ENCODE measurements at places on chromosomes 16 and 17. TPM values are rescaled to one million over a fixed set of nuclear protein-coding genes. Genes with fewer than 3 reads are reported as not detected.

DNA sequence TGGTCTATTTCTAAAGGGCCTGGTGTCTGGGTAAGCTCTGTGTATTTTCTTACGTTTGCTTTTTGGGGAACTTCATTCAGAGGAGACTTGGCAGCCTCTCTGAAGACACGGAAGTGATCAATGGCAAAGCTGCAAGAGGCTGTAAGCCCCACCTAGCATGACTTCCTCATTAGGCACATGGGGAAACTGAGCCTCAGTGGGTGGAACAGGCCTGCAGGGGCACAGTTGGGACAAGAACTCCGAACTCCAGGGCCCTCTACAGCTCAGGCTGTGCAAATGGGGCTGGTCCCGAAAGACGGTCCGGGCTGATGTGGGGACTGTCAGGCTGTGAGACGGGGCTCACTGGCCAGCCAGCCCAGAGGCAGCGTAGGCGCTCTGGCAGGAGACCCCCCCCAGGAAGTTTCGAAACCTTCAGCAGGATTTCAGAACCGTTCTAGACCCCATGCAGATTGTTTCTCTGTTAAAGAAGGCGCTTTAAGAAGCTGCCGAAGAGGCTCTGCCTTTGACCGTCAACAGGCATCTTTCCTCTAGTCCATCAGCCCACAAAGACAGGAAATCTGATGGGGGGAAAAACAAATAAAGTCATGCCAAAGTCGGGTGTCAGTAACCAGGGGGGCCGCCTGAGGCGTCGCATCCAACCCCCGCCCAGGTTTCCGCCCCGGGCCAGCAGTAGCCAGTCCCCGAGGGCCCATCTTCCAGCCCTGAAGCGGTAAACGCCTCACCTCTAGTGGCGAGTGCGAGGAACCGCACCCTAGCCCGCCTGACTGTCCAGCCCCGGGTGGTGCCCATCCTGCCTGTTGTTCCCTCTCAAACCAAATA, 79.8 kb upstream of the TBC1D3K start:
- peak; percentile 64 for DNase-seq

DNA sequence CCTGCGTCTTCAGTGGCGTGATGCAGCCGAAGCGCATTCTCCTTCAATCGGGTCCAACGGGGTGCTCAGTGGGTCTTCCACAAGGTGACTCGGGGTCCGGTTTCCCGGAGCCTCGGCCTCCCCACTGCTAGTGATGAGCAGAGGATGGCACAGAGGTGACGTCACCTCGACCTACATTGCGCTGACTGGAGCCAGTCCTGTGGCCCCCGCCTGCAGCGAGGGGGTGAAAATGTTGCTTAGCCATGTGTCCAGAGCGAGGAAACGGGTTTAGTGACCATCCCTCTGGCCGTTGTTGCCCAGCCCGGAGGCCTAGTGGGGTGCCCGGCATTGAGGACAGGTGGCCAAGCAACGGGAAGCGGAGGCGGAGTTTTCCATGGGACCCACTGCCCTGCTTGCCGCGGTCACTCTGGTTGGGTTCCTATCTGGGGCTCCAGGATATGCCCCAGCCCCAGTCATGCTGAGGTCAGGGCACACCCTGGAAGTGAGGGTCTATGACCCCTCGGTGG, 190.6 kb upstream of the CIBAR2 start:
- DNase-seq = no peak

- no peak for DNase-seq
Measured at GRCh38 chr16:76441876-76442275, 164.7 kb downstream of the CNTNAP4 start.

DNA sequence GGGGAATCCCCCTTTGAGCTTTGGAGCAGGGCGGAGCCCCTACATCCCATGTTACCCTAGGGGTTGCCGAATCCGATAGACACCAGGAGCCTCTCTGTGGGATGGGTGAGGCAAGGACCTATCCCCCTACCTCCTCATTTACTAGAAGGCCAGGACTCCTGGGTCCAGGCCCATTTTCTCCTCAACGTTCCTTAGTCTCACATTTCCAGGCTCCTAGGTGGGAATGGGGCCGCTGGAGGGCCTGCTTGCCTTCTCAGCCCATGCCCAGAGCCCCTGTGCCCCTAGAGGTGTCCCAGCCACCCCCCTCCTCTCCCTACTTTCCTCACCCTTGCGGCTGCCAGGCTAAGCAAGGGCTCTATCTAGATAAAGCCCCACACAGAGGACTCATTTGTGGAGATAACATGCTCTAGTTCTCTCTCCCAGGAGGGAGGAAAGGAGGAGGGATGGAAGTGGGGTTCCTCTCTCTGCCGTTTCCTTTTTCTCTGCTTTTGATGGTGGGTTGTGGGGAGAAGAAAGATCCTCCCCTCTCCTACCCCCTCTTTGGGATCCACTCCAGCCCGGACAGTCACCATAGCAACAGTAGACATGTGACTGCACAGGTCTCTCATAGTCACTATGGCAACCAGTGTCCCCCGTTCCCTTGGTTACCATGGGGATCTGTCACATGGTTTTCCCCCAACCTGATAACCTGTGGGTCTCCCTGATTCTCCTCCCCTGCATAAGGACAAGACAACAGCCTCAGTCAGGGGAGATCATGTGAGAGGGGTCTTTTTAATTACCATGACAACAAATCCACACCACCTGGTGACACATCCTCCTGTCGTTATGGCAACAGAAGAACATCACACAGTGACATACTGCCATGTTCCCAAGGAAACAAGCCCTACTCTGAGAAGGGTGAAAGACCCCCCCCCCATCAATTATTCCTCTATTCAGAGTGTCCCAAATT, 5.2 kb downstream of the CACNA1G start:
- DNase-seq = no peak

DNA sequence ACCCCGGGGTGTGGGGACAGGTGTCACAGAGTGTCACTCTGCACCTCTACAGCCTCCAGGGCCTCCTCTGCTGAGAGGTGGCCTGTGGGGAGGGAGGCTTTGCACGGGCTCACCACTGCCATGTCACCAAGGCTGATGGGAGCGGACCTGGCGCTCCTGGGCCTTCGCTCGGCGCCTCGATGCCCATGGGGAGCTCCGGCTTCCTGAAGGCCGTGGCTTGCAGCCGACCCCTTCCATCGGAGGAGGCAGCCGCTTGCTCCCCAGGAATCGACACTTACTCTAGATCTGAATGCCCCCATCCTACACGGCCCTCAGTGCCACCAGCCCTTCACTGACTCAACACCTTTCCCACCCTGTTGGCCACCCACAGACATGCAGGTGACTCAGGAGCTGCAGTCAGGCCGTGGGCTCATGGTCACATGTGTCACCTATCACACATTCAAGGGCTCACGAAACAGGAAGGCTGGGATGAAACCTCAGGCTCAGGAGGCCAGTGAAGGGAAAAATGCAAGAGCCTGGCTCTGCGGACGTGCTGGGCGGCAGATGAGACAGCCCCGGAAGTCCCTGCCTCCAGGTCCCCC, 11.9 kb downstream of the LGALS3BP start:
- DNase-seq = no peak

GRCh38 chr16:87729266-87729954, 36.4 kb downstream of the KLHDC4 start:
- DNase-seq = no peak

GRCh38 chr17:71703701-71704100, 417.1 kb upstream of the SOX9 start:
- DNase-seq = no peak

DNA sequence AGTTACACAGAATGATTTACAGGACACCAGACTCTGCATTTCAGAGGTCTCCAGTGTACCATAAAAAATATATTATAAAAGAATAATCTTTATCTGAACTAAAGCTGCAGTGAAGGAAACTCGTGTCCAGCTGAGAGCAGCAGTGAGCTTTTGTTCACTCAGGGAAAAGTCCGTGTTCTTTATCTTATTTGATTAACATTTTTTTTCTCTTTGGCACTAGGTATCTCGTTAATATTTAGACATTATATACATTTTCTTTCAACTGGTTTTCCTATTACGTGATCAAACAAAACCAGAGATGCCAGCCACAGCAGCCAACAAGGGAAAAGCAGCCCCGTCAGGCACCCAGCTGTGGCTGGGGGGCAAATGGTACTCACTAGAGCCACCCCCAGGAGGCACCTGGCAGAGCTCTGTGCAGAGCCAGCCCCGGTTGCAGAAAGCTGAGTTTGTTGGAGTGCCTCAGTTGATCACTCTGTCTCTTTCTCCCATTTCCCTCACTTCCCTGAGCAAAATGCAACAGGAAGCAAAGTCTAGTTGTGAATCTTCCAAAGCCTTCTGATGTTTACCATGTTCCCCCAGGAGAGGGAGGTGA, 1.1 kb upstream of the HS3ST4 start:
- no peak for DNase-seq

GRCh38 chr17:72590882-72591281, 470.1 kb downstream of the SOX9 start:
- DNase-seq = no peak

DNA sequence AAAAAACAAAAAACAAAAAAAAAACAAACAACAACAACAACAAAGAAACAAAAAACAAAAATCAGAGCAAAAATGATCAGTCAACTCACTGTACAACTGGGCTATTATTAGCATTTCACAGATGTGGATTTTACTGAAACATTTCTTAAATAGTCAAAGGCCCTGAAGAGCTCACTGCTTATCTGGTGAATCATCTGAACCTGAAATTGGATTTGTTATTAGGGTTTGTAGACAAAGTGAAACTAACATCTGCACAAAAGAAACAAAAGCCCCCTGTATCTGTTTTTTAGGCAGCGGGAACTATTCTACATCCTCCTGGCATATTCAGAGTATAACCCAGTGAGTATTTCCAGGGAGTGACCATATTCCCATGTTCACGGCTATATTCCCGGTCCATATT, 32.6 kb upstream of the KSR1 start:
- DNase-seq = no peak

- no peak for DNase-seq
Measured at GRCh38 chr17:45907750-45908395, 13.5 kb downstream of the MAPT start.

DNA sequence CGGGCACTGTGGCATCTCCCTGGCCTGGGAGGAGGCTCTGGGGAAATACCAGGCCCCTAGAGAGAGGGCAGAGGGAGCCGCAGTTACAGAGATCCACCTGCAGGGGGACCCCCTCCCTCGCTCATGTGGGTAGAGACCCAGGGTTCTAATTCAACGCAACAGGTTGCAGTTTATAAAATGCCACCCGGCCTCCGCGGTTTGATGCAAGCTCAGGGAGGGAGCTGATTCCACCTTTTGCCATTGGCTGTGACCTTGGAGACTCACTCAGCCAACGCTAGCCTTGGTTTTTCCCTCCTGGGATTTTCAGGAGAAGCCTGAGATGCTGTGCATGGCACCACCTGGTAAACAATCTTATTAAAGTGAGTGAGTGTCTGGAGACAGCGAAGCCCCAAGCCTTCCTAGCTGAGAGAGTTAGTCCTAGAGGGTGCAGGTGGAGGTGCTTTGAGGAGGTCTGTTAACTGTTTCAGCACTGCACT, 12.1 kb downstream of the TTLL6 start:
- DNase-seq = peak; percentile 47

GRCh38 chr16:70577256-70577698, 53.7 kb downstream of the SF3B3 start:
- DNase-seq = peak; percentile 46

DNA sequence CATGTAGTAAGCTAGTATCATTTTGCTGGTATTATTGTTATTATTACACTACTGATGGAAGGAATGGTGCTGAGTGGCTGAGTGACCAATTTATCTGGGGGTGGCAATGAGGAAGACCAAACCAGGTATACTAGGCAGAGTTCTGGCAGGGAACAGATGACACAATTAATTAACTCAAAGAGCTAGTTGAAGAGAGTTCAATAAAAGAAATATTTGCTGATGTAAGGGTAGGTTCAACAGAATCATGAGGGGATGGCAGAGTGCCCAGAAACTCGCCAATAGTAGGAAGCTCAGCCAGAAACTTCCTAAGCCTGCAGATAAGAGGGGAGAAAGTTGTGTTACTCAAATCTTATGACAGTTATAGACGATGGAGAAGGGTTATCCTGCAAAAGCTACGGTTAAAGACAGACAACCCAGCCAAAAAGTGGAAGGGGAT, 352.5 kb downstream of the KCNJ2 start:
- DNase-seq = peak; percentile 72

GRCh38 chr17:12058535-12058934, 37.9 kb downstream of the MAP2K4 start:
- no peak for DNase-seq

GRCh38 chr17:70929226-70929625, 759.9 kb downstream of the KCNJ2 start:
- DNase-seq = no peak

DNA sequence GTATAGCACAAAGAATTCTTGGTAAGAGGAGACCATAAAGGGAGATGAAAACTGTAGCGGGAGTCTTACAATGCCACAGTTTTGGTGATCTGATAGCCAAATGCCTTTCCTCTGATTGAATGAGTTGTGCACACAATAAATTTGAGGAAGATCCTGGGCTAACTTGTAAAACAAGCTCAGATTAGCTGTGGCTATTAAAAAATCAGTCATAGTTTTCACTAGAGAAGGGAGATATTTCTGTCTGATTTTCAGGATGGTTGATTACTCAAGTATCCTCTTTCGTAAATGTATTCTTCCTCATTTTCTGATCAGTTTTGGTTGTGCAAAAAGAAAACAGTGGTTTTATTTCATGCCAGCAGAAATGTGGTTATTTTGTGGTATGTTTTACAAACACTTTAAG, 9.1 kb upstream of the METTL9 start:
- no peak for DNase-seq

- no peak for DNase-seq
Measured at GRCh38 chr17:28550858-28551257, 1.6 kb downstream of the UNC119 start.

DNA sequence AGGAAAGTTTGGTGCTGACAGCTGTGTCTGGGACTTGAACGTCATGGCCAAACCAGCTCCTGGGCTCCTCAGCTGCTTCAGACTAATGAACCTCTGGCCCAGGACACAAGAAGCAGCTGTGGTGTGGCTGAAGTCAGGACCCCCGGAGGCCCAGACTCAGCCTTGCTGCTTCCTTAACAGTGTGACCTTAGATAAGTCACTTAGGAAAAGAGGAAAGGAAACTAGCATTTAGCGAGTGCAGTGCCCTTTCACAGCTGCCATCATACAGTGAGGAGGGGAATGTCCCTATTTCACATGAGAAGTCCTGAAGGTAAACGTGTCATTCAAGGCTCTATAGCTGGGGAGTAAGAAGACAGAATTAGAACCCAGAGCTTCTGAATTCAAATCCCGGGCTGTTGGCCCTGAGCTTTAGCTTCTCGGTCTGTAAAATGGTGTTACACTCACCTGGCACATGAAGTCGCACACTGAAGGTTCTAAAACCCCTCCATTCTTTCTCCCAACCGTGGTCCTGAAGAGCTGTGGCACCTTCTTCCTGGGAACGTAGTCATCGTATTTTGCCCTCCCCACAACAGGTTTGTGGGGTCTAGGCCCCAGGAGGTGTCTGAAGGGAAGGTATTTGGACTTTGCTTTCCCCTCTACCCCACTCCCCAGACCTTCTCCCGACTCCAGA, 910 bp upstream of the RAMP2 start:
- peak; percentile 40 for DNase-seq

GRCh38 chr17:81418710-81419318, 23.6 kb downstream of the BAHCC1 start:
- no peak for DNase-seq

CD19 gene
- not detected for total RNA-seq

OR3A2 gene
- total RNA-seq = not detected

TBC1D3E gene
- total RNA-seq = not detected

MYH3 gene
- 0.78 TPM for total RNA-seq

JUP gene
- 171 TPM for total RNA-seq

ASIC2 gene
- not detected for total RNA-seq

CACNG4 gene
- not detected for total RNA-seq

MT4 gene
- not detected for total RNA-seq

IKZF3 gene
- total RNA-seq = not detected

DBNDD1 gene
- 28.2 TPM for total RNA-seq

CNTNAP1 gene
- total RNA-seq = 3.6 TPM

VMO1 gene
- total RNA-seq = not detected

TBC1D16 gene
- total RNA-seq = 48.6 TPM

RSL1D1 gene
- total RNA-seq = 132 TPM

TBC1D3L gene
- total RNA-seq = 4.6 TPM
